Neural crest cell (in vitro differentiated cells): ENCODE measurements at places on chromosomes 1 and 21. TPM values are rescaled to one million over a fixed set of nuclear protein-coding genes. Genes with fewer than 3 reads are reported as not detected.

The PAX7 gene
- 10.2 and 10.9 TPM in 2 replicates for total RNA-seq

GRCh38 chr1:110067479-110067892, 3.0 kb downstream of the ALX3 start:
- H3K4me1 ChIP-seq: peaks cover 5% of the 10 kb centered on the region
- no peak for DNase-seq
- H3K4me3 ChIP-seq: peak overlapping the region; percentile 61
- H3K27ac ChIP-seq: no peak overlapping the region
- H3K27me3 ChIP-seq: peaks cover 75% of the 10 kb centered on the region

The NR1I3 gene
- total RNA-seq: not detected in 2 replicates

GRCh38 chr1:162088281-162088969, 18.9 kb downstream of the NOS1AP start:
- no peak overlapping the region for H3K27ac ChIP-seq
- peaks cover 3% of the 10 kb centered on the region for H3K36me3 ChIP-seq
- H3K27me3 ChIP-seq: no peaks in the 10 kb centered on the region
- no peak overlapping the region for H3K4me3 ChIP-seq

DNA sequence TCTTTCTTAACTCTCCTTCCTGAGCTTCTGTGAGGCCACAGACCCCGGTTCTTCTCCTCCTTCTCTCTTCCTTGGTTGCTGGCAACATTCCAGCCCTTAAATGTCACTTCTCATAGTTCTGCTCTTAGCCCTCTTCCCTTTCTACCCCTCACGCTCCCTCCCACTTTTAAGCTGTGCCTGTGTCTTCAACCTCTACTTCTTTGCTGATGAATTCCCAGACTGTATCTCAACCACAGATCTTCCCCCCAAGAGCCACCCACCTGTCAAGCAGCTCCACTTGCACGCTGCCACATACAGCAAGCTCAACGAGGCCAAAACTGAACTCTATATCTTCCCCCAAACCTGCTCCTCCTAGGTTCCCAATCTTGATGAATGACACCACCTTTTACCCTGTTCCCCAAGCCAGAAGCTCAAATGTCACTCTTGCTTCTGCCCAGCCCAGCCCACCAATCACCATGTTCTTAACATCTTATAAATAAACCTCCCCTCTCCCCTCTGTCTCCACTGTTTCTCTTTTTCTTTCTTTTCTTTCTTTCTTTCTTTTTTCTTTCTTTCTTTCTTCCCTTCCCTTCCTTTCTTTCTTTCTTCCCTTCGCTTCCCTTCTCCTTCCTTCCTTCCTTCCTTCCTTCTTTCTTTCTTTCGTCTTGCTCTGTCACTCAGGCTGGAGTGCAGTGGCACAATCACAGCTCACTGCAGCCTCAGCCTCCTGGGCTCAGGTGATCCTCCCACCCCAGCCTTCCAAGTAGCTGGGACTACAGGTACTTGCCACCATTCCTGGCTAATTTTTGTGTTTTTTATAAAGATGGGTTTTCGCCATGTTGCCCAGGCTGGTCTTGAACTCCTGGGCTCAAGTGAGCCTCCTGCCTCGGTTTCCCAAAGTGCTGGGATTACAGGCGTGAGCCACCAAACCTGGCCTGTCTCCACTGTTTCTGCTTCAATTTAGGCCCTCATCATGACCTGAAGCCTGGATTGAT, 19.8 kb upstream of the PTP4A2 start:
- no peak for DNase-seq
- no peaks in the 10 kb centered on the region for H3K36me3 ChIP-seq
- H3K4me3 ChIP-seq: no peak overlapping the region
- peaks cover 30% of the 10 kb centered on the region for H3K4me1 ChIP-seq

- no peaks in the 10 kb centered on the region for H3K36me3 ChIP-seq
- H3K4me1 ChIP-seq: peaks cover 8% of the 10 kb centered on the region
- H3K27ac ChIP-seq: no peak overlapping the region
- no peak overlapping the region for H3K4me3 ChIP-seq
Measured at GRCh38 chr1:16248007-16248436, 11.0 kb upstream of the CPLANE2 start.

The TPTE gene
- not detected in 2 replicates for total RNA-seq

GRCh38 chr1:143497374-143497747, 474.4 kb downstream of the FAM72C start:
- H3K4me3 ChIP-seq: no peak overlapping the region
- no peak for DNase-seq
- H3K27ac ChIP-seq: no peak overlapping the region
- peaks cover 4% of the 10 kb centered on the region for H3K36me3 ChIP-seq
- no peaks in the 10 kb centered on the region for H3K4me1 ChIP-seq

GRCh38 chr1:44700573-44700972, 26.1 kb downstream of the ARMH1 start:
- H3K4me1 ChIP-seq: peaks cover 10% of the 10 kb centered on the region
- no peak overlapping the region for H3K4me3 ChIP-seq
- DNase-seq: no peak

DNA sequence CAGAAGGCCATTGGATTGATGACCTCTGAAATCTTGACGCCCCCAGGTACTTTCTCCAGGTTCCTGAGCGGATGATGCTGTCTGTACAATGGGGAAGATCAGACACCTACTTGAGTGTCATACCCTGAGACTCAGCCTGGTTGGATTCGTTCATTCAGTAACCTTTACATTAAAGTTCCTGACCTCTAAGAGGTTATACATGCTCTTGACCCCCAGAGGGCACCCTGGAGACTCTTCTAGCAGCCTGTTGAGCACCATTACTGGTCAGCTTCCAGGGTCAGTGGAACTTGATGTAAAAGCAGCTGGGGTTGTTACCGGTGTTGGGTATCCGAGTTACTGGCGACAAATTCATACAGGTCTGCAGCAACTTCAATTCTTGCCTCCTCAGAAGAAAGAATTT, 114.3 kb upstream of the ZNF678 start:
- peaks cover 2% of the 10 kb centered on the region for H3K27me3 ChIP-seq
- no peak overlapping the region for H3K4me3 ChIP-seq
- H3K27ac ChIP-seq: no peak overlapping the region
- peak; percentile 20 for DNase-seq
- peaks cover 11% of the 10 kb centered on the region for H3K4me1 ChIP-seq

DNA sequence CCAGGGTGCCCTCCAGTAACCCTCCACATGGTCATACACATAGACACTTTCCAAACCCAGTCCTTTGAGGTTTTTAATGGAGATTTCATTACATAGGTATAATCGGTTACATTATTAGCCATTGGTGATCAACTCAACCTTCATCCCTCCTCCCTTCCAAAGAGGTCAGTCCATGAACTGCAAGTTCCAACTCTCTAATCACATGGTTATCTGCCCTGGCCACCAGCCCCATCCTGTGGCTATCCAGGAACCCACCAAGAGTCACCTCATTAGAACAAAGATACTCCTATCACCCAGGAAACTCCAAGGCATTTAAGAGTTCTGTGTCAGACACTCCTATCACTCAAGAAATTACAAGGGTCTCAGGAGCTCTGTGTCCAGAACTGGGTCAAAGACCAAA, 12.2 kb downstream of the ATP1A4 start:
- peaks cover 36% of the 10 kb centered on the region for H3K4me1 ChIP-seq
- peak overlapping the region; percentile 59 for H3K27ac ChIP-seq
- no peak for DNase-seq
- no peaks in the 10 kb centered on the region for H3K27me3 ChIP-seq

The NT5C1A gene
- total RNA-seq: not detected in 2 replicates

GRCh38 chr1:193338194-193338593, 151.8 kb upstream of the B3GALT2 start:
- DNase-seq: no peak
- no peak overlapping the region for H3K27ac ChIP-seq
- H3K27me3 ChIP-seq: no peaks in the 10 kb centered on the region

The GUCA2A gene
- total RNA-seq: not detected in 2 replicates

DNA sequence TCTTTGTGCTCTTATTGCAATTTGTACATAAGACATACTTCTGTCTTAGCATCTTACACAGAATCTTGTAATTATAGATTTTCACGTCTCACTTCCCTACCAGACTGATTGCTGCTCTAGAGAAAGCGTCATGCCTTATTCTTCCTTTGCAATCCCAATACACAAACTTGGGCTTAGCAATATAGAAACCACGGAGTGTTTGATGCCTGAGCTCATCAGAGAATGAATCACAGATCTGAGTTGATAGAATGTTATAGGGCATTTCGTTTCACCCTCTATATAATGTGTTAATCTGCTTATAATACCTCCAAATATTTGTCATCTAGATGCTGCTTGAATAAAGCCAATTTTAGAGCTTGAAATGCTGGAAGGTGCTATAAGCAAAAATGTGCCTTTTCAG, 6.6 kb downstream of the FMO1 start:
- H3K36me3 ChIP-seq: no peaks in the 10 kb centered on the region
- H3K4me3 ChIP-seq: no peak overlapping the region
- no peak for DNase-seq
- peaks cover 18% of the 10 kb centered on the region for H3K27me3 ChIP-seq

The SERINC2 gene
- total RNA-seq: 20.4 and 21.4 TPM in 2 replicates

The DNAJC28 gene
- 2.4 and 2.7 TPM in 2 replicates for total RNA-seq

DNA sequence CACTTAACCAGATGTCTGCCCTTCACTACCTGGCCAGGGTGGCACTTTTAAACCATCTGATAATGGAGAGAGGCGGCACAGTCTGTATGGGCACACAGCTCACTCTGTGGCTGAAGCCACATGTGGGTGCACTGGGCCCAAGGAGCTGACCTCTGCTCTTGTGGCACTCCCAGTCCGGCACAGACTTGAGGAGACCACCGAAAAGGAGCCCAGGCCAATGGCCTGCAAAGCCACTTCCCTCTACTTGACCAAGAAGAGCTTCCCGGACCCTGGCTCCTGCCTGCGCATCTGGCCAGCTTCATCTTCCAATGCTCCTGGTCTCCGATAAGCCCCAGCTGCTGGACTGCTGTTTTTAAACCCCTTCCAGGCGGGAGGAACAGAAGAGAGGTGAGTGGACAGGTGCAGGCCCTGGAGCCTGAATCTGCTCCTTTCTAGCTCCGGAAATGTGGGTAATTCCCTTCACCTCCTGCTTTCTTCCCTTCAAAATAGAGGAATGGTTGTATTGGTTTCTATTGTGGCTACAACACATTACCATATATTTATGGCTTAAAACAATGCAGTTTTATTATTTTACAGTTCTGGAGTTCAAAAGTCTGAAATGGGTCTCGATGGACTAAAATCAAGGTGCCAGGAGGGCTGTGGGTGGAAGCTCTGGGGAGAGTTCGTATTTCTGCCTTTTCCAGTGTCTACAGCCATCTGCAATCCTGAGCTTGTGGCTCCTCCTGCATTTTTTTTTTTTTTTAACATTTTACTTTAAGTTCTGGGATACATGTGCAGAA, 11.6 kb downstream of the GNG4 start:
- H3K27me3 ChIP-seq: no peaks in the 10 kb centered on the region
- no peaks in the 10 kb centered on the region for H3K36me3 ChIP-seq

- peaks cover 6% of the 10 kb centered on the region for H3K27me3 ChIP-seq
- DNase-seq: no peak
- no peak overlapping the region for H3K27ac ChIP-seq
- H3K4me3 ChIP-seq: peak overlapping the region; percentile 50
Measured at GRCh38 chr21:32389337-32390015, 3.3 kb downstream of the URB1 start.

The TTC22 gene
- total RNA-seq: not detected in 2 replicates

- no peaks in the 10 kb centered on the region for H3K27me3 ChIP-seq
- H3K36me3 ChIP-seq: peaks cover 3% of the 10 kb centered on the region
- H3K4me1 ChIP-seq: peaks cover 9% of the 10 kb centered on the region
- no peak for DNase-seq
Measured at GRCh38 chr1:151157067-151157531, 650 bp downstream of the TNFAIP8L2 start.

The LENEP gene
- total RNA-seq: 1.9 and 2.5 TPM in 2 replicates

GRCh38 chr1:97832481-97832880, 88.4 kb downstream of the DPYD start:
- no peaks in the 10 kb centered on the region for H3K27me3 ChIP-seq
- DNase-seq: no peak
- H3K4me1 ChIP-seq: peaks cover 6% of the 10 kb centered on the region
- no peak overlapping the region for H3K27ac ChIP-seq
- H3K36me3 ChIP-seq: no peaks in the 10 kb centered on the region
- H3K4me3 ChIP-seq: no peak overlapping the region

The TMEM63A gene
- 24.8 and 29.3 TPM in 2 replicates for total RNA-seq

DNA sequence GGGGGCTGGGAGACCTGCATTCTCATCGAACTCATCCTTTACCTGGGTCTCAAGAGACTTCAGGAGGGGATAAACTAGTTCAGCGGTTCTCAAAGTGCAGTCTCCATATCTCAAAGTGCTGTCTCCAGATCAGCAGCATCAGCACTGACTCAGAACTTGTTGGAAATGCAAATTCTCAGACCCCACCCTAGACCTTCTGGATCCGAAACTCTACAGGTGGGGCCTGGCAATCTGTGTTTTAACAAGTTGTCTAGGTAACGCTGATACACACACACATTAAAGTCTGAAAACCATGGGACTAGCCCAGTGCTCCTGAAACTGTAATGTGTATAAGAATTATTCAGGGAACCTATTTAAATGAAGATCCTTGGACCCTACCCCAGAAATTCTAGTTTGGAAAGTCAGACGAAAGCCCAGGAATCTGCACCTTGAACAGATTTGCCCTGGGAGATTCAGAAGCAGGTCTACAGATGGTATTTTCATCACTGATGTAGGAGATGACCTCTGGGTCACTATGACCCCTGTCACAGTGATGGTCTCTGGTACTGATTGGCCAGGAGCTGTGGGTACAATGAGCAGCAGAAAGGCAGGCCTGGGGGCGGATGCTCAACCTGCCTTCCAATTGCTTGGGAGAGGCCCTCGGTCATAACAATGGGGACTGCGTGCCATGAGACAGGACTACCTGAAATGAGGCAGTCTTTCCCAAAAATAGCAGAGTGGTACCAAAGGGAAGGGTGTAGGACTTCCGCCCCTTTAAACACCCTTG, 127.2 kb downstream of the FAM78B start:
- peaks cover 32% of the 10 kb centered on the region for H3K27me3 ChIP-seq
- H3K27ac ChIP-seq: no peak overlapping the region
- DNase-seq: no peak
- H3K36me3 ChIP-seq: no peaks in the 10 kb centered on the region
- H3K4me3 ChIP-seq: no peak overlapping the region

The CFAP141 gene
- not detected in 2 replicates for total RNA-seq

DNA sequence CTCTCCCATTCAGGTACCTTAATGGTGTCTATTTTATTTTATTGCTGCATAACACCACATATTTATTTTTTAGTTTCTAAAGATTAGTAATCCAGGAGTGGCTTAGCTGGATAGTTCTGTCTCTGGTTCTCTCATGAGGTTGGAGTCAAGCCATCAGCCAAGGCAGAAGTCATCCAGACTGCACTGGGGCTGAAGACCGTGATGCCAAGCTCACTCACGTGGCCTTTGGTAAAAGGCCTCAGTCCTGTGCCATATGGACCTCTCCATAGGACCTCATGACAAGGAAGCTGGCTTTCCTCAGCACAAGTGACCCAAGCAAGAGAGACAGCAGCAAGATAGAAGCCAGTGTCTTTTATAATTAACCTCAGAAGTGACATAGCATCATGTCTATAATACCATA, 23.0 kb upstream of the DDR2 start:
- no peak overlapping the region for H3K27ac ChIP-seq
- DNase-seq: no peak
- H3K4me3 ChIP-seq: no peak overlapping the region
- H3K27me3 ChIP-seq: no peaks in the 10 kb centered on the region
